GM23338 (cell line): ENCODE measurements at places on chromosomes 13 and 19. TPM values are rescaled to one million over a fixed set of nuclear protein-coding genes. Genes with fewer than 3 reads are reported as not detected.

The SLC1A5 gene
- 249 and 272 TPM in 2 replicates for total RNA-seq

GRCh38 chr13:70034286-70034685 lies 73.3 kb upstream of the ATXN8OS start:
- no peak overlapping the region for H3K27ac ChIP-seq
- no peaks in the 10 kb centered on the region for H3K4me1 ChIP-seq
- no peak for DNase-seq
- H3K4me3 ChIP-seq = no peak overlapping the region

- DNase-seq = no peak
- H3K27me3 ChIP-seq = peaks cover 20% of the 10 kb centered on the region
- no peaks in the 10 kb centered on the region for H3K36me3 ChIP-seq
- no peak overlapping the region for H3K27ac ChIP-seq
- no peak overlapping the region for H3K4me3 ChIP-seq
Observed at GRCh38 chr13:24684600-24684998, 4.4 kb downstream of the ATP12A start.

GRCh38 chr13:47930649-47931165 lies 70.4 kb downstream of the SUCLA2 start:
- no peak overlapping the region for H3K27ac ChIP-seq
- no peaks in the 10 kb centered on the region for H3K36me3 ChIP-seq
- peaks cover 30% of the 10 kb centered on the region for H3K4me1 ChIP-seq
- no peaks in the 10 kb centered on the region for H3K27me3 ChIP-seq
